ENCODE measurements at places on chromosomes 6 and 20. TPM values are rescaled to one million over a fixed set of nuclear protein-coding genes. Genes with fewer than 3 reads are reported as not detected.

DNA sequence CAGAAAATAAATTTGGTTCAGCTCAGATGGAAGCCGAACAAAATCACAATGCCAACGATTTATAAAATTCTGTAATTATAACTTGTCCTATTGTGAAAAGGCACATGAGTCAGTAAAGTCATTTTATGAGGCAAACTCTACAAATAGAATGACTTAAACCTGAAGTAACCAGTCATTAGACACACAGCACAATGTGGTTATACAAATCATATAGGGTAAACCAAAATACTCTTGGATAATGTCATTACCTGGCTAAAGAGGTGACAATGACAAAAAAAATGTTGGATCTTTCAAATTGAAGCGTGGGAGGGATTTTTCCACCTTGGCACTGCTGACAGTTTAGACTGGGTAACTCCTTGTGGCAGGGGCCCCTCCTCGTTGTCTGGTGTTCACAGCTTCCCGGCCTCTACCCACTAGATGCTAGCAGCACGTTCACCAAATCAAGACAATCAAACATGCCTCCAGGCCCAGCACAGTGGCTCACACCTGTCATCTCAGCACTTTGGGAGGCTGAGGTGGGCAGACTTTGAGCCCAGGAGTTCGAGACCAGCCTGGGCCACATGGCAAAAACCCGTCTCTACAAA, 5.0 kb downstream of the ANKRD60 start:
- H3K27ac ChIP-seq = no peak overlapping the region
- no peak overlapping the region for H3K4me3 ChIP-seq
- DNase-seq = no peak
- no peaks in the 10 kb centered on the region for H3K36me3 ChIP-seq

DNA sequence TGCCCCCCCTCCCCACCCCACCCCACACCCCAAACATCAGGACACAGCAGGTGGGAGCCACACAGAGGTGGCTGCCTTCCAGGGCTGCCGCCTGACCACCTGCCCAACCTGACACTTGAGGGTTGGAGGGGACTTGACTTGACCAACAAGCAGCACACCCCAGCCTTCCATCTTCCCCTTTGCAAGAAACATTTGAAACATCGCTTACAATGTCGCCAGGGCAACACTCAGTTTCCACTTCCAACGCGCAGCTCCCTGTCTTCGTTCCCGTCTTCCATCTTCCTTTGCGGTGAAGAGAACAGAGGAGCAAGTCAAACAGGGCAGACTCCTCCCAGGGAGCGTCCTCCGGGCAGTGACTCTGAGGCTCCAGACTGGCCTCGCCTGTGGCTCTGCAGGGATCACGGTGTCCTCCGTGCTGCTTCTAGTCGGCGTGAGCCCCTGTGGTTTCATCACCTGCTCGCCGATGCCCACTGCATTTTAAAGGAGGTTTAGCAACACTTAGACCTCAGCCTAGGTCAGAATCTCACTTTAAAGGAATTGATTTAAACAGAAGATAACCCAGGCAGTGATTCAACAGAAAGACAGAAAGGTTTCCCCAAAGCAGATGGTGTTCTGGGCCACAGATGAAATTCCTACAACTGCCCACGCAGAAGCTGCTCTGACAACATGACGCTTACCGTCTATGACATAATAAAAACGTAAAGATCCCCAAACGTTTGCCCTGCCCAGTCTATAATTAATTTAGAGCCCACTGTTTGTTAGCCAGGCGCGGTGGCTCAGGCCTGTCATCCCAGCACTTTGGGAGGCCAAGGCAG, 130.8 kb downstream of the TAF4 start:
- no peak overlapping the region for H3K4me3 ChIP-seq
- no peak overlapping the region for H3K27ac ChIP-seq
- peaks cover 4% of the 10 kb centered on the region for H3K27me3 ChIP-seq

GRCh38 chr6:158565482-158566040, 5.7 kb downstream of the TMEM181 start:
- H3K27me3 ChIP-seq = no peaks in the 10 kb centered on the region
- no peak overlapping the region for H3K4me3 ChIP-seq
- H3K36me3 ChIP-seq = no peaks in the 10 kb centered on the region
- no peak for DNase-seq

The KHDC1L gene
- total RNA-seq = not detected

DNA sequence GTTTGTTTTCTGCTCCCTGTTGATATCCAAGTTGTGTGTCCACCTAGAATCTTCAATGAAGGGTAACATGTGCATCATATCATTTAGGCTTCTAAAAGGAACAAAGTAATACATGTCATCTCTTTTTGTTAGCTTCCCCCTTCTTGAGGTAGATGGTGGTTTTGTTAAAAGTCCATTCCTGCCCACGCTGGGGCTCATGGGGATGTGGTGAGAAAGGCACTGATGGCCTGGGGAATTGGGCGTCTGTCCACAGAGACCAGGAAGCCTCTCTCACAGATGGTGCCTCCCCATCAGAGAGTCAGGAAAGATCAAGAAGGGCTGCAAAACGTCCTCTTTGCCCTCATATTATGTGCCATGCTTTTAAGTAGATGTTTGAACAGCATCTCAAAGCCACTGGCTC, 32.5 kb downstream of the GNAS start:
- no peak for DNase-seq
- H3K27me3 ChIP-seq = peaks cover 12% of the 10 kb centered on the region
- no peak overlapping the region for H3K27ac ChIP-seq
- no peaks in the 10 kb centered on the region for H3K36me3 ChIP-seq

DNA sequence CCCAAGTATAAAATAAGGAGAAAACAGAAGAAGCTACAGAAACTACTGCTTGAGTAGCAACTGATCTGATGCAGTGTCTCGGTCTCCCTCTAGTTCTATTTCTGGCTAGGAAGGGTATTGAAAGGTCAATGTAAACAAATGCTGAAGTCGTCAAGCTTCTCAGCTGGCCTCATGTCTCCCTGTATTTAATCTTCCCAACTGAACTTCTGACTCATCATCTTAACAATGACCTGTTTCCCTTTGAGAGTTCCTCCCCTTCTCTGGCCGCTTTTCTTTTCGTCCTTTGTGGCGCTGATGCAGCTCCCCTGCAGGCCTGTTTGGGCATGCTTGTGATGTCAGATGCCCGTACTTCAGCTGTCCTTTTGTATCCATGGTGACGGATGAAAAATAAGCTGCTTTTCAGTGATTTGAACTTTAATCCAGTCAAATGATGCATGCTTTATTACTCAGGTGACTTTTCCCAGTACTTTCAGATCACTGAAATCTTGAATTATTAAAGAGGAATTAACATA, 7.8 kb upstream of the LCA5 start:
- H3K27ac ChIP-seq = peak overlapping the region; percentile 30
- 0 out of 2 replicates have a peak, but pooled peaks cover 2% of the 10 kb centered on the region for H3K36me3 ChIP-seq
- DNase-seq = peak; percentile 99
- no peak overlapping the region for H3K4me3 ChIP-seq

DNA sequence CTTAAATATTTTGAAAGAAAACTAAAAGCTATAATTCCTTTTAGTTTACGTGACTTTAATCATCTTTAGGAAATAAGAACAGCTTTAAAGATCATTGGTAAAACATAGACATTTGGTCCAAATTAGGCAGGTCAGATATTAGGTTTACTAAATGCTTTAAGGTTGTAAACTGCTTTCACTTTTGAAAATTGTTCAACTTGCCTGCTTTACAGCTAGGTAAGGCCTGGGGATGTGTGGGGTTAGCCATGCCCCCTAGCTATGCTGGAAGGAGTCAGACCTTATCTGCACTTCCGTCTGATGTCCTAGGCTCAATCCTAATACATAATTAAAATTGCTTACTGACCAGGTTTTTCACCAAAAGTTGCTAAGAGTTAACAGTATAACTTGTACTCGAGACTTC, 30.5 kb upstream of the TPD52L1 start:
- H3K27ac ChIP-seq = no peak overlapping the region
- peaks cover 1% of the 10 kb centered on the region for H3K4me1 ChIP-seq
- H3K4me3 ChIP-seq = no peak overlapping the region
- no peak for DNase-seq

GRCh38 chr6:54194067-54194466, 82.8 kb downstream of the MLIP start:
- no peak overlapping the region for H3K27ac ChIP-seq
- peaks cover 4% of the 10 kb centered on the region for H3K4me1 ChIP-seq
- no peak overlapping the region for H3K4me3 ChIP-seq
- H3K27me3 ChIP-seq = no peaks in the 10 kb centered on the region

DNA sequence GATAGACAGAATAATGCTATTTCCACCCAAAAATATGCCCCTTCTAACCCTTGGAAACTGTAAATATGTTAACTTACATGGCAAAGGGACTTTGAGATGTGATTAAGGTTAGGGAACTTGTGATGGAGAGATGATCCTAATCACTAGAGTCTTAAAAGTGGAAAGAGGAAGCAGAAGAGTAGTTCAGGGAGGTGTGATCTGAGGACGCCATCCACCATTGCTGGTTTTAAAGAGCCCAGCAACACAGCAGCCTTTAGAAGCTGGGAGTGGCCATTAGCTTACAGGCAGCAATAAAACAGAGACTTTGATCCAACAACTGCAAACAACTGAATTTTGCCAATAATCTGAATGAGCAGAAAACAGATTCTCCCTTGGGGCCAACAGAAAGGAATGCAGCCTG, 30.6 kb downstream of the ZNF311 start:
- H3K4me1 ChIP-seq = no peaks in the 10 kb centered on the region
- DNase-seq = no peak
- no peak overlapping the region for H3K4me3 ChIP-seq

DNA sequence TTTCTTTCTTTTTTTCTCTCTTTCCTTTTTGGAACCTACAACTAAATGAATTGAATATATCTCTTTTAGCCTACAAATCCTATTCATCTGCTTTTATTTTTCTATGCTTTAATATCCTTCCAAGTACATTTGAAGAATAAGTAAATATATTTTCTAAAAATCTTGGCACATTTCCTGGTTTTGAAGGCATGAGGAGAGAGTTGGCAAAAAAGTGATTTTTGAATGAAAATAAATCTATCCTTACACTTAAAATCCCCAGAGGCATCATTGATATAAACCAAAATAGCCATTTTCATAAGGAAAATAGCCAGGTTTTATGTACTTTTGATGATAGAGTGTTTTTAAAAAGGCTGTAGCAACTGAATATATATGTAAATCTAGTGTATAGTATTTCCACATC, 69.0 kb downstream of the SAMD5 start:
- H3K27ac ChIP-seq = no peak overlapping the region
- no peak for DNase-seq
- no peaks in the 10 kb centered on the region for H3K4me1 ChIP-seq
- no peaks in the 10 kb centered on the region for H3K36me3 ChIP-seq
- no peak overlapping the region for H3K4me3 ChIP-seq

The AIF1 gene
- not detected for total RNA-seq

DNA sequence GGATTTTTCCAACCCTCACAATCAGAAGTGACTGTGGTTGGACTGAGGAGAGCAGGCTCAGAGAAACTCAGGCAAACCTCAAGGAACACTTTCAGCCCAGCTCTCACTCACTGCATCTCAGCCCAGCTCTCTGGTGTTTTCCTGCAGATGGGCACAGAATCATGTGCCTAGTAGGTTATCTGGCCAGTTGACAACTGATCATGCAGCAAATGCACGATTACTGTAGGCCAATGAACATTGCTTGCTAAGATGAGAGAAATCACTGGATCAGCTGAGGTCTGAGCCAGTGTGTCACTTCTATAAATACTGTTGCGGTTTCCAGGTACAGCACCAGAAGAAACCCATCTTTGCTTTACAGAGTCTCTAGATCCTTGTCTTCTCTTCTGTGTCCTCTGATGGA, 540.5 kb downstream of the CD83 start:
- no peak for DNase-seq
- H3K4me1 ChIP-seq = peaks cover 10% of the 10 kb centered on the region
- H3K27me3 ChIP-seq = peaks cover 2% of the 10 kb centered on the region
- no peak overlapping the region for H3K4me3 ChIP-seq
- H3K27ac ChIP-seq = no peak overlapping the region
- H3K36me3 ChIP-seq = no peaks in the 10 kb centered on the region

The ABHD16A gene
- total RNA-seq = 30.3 TPM

DNA sequence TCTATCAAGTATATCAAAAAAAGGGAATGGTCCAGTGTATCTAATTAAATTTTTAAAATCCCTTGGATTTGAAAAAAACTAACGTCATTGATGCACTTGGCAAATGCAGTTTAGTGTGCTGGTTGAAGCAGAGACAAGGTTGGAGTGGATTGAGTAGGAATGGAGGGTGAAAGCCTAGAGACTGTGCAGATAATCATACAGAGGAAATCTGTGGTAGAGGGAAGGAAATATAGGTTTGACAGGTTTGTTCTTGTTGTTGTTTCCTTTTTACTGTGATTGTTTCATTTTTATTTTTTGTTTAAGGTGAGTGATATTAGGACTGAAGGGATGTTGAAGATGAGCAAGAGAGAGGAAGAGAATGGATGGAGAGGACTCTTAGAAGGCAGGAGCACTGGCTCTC, 29.0 kb upstream of the L3MBTL3 start:
- H3K4me3 ChIP-seq = no peak overlapping the region

DNA sequence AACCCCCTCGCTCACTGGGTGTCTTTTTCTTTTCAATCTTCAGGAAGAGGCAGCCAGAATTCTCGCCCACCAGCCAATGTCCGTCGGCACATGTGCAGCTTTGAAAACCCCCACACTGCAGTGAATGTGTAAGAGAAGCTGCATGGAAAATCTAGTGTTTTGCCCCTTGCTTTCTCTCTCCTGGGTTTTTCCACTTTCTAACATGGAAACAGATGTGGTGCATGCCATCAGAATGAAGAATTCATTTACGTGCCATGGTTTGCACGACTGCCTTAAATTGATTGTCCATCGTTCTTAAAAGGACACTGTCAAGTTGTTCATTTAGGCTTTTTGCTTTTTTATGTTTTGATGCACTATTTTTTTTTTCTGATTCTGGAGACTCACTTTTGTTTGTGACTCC, 117.1 kb upstream of the RAB32 start:
- H3K36me3 ChIP-seq = no peaks in the 10 kb centered on the region
- no peaks in the 10 kb centered on the region for H3K4me1 ChIP-seq
- no peak for DNase-seq
- H3K4me3 ChIP-seq = no peak overlapping the region
- H3K27me3 ChIP-seq = no peaks in the 10 kb centered on the region

The SPDEF gene
- total RNA-seq = not detected

DNA sequence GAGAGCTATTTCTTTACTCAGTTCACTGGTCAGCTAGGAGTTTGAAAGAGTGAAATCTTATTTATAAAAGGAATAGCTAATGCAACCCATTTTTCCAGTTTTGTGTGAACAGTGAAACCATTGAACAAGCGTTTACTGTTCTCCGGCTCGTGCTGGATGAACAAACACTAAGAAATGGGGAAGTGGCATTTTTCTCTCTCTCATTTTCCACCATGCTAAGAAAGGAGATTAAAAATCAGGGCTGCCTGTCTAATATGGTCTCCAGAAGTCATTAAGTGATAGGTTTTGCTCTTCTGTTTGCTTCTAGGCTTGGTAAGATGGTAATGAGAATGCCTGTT, 774 bp upstream of the SFT2D1 start:
- no peaks in the 10 kb centered on the region for H3K4me1 ChIP-seq
- peak overlapping the region; percentile 82 for H3K4me3 ChIP-seq
- H3K27ac ChIP-seq = peak overlapping the region; percentile 91
- no peaks in the 10 kb centered on the region for H3K27me3 ChIP-seq

DNA sequence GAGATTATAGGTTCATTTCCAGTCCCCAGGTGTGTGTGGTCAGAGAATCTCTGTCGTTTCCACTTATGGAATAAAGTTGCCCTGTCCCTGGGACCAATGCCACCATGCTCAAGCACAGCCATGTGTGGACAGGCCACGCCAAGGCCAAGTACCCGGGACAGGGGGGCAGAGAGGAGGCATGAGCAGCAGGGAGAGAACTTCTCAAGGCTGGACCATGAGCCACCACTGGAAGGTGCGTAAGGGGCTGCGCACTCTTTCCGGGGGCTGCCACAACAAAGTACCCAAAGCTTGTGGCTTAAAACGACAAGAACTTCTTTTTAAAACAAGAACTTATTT, 209.2 kb upstream of the KCNQ5 start:
- DNase-seq = no peak
- H3K27me3 ChIP-seq = no peaks in the 10 kb centered on the region
- no peaks in the 10 kb centered on the region for H3K36me3 ChIP-seq
- no peak overlapping the region for H3K4me3 ChIP-seq

Measured in IMR-90 (cell line).